ENCODE measurements at places on chromosomes 13 and 19.

DNA sequence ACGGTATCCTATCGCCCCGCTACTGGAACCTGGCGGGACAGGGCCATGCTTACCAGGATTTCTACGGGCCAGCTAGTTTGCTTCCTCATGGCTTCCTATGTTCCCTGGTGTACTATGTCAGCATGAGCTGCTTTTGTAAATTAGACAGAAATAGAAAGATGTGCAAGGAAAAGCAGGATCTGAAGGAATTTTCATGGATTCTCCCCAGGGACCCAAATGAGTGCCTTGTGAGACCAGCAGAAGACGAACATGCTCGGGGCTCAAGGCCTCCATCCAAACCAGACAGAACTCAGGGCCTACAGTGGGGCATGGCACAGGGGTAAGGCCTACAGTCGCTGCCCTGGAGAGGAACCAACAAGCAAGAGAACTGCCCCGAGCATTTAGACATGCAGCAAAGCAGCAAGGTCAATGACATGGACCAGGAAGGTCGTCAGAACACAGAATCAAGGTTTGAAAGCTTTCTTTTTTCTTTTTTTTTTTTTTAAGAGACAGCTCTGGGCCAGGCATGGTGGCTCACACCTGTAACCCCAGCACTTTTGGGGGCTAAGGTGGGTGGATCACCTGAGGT, 17.3 kb downstream of the EPS15L1 start:
- DNase-seq = no peak

DNA sequence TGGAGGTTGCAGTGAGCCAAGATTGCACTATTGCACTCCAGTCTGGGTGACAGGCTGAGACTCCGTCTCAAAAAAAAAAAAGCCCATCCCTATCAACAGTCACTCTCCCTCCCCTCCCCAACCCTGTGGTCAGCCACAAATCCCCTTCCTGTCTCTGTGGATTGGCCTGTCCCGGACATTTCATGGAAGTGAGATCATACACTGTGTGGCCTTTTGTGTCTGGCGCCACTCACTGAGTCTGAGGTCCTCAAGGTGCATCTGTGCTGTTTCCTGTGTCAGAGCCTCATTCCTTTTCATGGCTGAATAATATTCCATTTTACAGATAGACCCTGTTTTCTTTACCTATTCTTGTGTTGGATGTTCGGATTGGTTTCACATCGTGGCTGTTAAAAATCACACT, 149.5 kb downstream of the PTPRS start:
- DNase-seq = no peak

- no peak for DNase-seq
Measured at GRCh38 chr13:112251930-112252585, 124.1 kb upstream of the SPACA7 start.

DNA sequence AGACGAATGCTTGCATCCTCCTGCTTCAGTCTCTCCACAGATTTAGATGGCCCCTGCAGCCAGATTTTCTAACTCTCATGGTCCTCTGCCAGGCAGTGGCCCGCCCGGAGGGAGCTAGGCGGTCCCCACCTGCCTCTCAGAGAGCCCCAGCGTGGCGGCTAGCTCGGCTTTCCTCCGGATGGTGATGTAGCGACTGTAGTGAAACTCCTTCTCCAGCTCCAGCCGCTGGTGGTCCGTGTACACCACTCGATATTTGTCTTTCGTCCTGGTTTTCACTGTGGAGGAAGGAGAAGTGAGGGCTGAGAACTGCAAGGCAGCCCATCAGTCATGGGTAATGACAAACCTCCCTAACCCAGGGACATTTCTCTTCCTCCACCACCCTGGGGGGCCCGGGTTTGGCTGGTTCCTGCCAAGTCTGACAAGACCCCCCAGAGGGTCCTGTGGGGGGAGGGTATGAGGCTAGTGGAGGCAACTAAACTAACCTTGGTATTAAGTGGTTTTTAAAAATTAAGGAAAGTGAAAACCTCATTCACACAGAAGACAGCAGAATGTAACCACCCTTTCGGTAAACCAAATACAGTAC, 4.3 kb downstream of the CDX2 start:
- no peak for DNase-seq

DNA sequence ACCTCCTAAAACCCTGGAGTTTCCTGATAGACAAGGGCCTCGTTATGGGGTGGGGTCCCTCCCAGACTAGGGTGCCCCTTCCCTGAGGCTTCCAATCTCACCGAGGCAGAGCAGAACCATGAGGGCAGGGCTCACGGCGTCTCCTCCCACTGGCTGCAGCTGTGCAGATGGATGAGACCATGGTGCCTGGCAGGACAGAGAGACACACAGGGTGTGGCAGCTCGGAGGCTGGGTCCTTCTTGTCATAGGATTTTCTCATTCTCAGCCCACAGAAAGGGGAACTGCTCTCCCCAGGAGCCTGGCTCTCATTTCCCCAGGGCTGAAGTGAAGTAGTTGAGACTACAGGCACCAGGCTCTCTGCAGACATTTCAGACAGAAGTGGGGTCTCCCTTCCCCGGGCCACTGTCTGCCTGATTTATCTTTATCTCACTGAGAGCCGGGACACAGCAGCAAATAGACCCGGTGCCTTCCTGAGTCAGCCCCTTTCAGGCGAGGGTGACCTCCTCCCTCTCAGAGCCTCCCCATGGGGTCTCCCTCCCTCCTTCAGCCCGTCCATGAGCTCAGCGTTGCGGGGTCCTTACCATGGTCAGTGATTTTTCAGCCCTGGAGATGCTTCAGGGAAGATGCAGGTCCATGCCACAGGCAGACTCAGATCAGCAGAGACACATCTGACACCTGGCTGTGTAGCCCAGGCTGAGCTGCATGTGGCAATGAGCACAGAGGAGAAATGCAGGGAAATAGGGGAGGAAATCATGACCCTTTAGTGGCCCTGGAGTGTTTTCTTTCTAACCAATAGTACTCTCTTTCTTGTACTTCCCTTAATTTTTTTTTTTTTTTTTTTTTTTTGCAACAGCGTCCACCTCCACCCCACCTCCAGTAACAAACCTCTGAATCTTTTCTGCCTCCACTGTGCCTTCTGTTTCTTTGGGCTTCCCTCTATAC, at the start of gene LILRA5:
TSS of gene LILRA5 (minus strand) at position 731 of the 942 bp plus-strand sequence. CDS start at position 584, 147 bp downstream.
- DNase-seq = no peak

DNA sequence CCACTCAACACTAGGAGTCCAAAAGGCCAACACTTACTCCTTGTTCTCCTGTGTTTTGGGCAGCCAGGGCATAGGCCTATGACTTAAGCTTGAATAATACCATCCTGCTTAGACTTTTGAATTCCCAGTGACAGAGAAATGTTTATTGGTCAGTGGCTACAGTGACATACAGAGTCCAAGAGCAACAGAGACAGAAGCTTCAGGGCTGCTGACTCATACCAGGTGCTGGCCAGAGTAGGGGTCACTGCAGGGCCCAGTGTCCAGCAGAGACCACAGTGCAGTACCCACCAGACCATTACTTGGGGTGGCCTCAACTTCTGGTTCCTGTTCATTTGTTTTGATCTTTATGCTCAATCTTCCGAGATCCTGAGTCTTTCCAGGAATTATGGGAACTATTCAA, 6.0 kb upstream of the FREM2 start:
- no peak for DNase-seq

DNA sequence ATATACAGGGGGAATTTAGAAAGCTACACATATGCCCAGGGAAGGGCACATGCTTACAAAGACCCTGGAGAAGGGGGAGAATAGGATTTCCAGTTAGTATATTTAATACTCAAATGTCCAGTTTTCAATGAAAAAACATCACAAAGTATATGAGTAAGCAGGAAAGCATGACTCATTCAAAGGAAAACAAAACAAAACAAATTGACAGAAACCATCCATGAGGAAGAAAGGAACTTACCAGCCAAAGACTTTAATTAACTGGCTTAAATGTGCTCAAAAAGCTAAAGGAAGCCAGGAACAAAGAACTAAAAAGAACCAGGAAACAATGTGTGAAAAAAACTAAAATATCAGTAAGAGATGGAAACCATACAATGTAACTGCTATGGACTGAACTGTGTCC, 716.2 kb upstream of the ARGLU1 start:
- no peak for DNase-seq
